RWPE2 (cell line): ENCODE measurements at places on chromosomes 5 and 9.

DNA sequence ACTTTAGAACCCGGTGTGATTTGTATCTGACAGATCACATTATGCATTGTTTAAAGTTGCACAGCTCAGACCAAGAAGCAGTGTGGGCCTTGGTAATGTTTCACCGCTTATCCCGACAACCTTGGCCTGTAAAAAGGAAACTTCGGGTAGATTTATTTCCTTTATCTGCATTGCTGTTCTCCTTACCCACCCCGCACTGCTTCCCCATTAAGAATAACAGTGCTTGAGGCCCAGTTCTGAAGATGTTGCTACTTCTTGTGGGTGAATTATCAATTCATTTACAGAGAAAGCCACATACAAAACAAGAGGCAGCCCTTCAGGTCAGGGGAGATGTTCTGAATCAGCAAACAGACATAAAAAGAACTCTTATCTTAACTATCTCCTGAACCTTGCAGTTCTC is 8.4 kb downstream of the SMARCA2 start:
- DNase-seq = no peak

DNA sequence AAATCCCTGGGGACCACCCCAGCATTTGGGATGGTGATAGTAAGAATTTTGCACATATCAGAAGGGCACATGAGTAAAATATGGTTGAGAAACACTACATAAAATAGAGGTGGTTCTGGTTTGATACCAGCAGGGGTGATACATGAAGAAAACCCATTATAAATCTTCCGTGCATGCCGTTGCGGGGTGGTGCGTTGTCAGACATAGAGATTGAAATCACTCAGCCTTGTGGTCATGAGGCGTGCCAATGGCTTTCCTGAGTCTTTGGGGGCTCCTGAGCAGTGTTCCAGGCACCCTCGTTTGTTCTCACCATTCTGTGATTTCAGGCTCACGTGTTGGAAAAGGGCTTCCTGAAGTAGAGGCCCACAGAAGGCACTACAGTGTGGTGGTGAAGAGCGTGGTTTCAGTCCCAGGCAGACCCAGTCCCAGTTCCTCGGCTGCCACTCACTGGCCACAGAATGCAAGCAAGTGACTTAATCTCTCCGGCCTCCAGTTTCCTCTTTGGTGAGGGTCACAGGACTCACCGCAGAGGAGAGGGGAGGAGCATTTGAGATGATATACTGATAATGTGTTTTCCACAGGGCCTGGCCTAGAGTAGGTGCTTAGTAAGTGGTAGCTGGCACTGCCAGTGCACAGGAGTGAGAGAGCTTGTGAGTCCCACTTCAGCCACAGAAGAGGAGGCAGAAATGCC is 20.5 kb upstream of the GLRX start:
- peak; percentile 23 for DNase-seq

DNA sequence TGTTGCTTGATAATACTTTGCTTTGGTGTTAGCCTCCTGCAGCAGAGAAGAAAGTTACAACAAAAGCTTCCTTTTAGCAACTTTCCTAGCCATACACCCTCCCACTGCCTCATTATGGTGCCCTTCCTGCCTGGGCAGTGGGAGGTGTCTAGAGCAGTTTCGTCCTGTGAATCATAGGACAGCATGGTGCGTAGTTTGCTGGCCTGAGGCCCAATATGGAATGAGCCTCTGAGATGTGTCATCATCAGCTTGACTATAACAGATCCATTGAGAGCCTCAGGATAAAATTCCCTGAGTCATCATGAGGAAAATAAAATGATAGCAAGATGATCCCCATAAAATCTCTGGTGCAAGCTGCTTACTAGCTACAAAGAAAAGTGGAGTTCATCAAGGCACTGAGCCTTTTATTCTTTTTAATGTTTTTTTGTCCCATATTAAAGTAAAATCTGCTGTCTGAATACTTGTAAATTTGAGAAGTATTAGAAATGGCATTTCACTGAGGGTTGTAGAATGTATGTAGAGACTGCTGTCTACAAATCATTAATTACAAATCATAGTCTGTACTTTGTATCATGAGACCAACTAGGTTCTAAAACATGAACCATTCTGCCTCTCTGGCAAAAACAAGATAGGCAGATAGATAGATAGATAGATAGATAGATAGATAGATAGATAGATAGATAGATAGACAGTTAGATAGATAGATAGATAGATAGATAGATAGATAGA is 303.0 kb upstream of the PDE4D start:
- peak; percentile 90 for DNase-seq

DNA sequence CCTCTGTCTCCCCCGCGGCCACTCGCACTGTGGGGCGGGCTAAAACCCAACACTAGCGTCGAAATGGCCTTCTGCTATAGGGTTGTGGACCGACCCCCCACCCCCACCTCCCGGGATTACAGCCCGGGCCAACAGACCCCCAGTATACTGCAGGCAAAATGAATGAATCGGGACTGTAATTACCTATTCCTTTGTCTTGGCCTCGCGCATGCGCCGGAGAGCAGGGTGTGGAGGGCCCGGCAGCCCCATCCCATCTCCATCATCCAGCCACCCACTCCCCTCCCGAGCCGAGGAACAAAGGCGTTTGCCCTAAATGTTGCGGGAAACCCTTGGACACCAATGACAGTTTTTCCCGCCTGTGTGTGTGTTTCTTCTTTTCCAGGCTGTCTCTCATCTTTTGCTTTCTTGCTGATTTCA is 1.6 kb downstream of the BASP1 start:
- DNase-seq = peak; percentile 72

- no peak for DNase-seq
Measured at GRCh38 chr5:36237751-36238150, 4.0 kb downstream of the NADK2 start.

DNA sequence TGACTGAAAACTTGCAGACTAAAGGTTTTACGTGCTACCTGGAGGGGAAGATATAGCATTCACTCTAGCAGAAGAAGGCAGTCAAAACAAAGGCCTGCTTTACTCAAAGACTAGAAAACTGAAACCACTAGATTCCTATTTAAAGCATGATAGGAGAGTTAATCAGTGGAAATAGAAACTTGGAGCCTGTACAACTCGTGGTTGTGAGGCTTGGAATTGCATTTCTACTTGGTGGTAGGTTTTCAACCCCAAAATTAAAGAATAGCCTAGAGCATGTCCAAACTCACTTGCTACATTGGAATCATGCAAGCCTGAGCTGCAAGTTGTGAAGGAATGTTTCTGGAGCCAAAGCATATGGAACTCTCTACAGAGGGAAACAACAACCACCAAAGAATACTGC is 1526.4 kb upstream of the NUDT12 start:
- DNase-seq = no peak

DNA sequence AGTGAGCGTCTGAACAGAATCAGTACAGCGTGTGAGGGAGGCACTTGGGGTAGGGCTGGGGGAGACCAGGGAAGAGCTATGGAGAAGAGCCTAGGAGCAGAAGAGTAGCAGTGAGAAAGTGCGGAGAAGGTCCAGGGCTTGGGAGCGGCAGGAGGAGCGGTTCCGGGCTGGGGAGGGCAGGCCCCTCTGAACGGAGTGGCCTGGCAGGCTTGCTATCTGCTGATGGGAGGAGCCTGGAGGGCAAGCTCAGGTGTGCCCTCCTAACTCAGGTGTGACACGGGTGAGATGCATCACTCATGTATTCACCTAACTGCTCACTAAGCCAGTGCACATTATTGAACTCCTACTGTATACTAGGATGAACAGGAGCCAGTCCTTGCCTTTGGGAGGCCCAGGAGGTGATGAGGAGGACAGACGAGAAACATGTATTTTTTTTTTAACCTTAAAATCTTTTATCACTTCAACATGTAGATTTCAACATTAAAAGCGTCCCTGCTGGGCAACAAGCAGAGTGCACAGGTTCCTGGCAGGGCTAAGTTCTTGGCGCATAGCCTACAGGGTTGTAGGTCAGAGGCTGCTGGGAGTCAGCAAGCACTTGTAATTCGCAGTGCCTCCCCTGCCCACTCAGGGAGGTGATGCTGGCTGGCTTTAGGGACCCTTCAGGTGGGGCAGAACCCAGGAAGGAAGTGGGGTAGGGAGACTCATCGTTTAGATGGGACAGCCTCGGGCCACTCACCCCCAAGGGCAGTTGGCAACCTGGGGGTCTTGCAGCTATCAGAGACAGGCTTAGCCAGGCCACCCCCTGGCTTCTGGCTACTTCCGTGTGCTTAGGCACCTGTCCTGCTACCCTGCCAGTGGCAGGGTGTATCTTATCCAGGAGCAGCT is 55.5 kb downstream of the TMOD1 start:
- DNase-seq = no peak

DNA sequence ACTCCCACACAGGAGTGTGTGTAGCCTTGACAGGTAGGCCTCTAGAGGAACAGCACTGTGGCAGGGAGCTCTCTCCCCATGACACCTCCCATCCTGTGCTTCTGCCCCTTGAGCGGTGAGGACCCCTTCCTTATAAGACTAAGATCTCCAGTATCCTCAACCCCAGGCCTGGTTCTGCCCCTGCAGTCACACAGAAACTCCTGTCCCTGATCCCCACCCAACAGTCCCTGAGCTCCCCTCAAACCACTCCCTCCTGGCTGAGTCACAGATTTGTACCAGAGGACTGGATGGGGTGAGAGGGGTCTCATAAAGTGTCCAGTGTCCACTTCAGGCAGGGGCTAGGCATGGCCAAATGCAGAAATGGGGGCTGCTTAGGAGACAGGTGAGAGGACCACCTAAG is 47.8 kb upstream of the CDKN2AIPNL start:
- DNase-seq = peak; percentile 46
